Nephron progenitor cell (in vitro differentiated cells): ENCODE measurements at places on chromosomes 16 and 17.
A peak's percentile ranks its signal among the peaks of the same experiment; 100 is the strongest.

DNA sequence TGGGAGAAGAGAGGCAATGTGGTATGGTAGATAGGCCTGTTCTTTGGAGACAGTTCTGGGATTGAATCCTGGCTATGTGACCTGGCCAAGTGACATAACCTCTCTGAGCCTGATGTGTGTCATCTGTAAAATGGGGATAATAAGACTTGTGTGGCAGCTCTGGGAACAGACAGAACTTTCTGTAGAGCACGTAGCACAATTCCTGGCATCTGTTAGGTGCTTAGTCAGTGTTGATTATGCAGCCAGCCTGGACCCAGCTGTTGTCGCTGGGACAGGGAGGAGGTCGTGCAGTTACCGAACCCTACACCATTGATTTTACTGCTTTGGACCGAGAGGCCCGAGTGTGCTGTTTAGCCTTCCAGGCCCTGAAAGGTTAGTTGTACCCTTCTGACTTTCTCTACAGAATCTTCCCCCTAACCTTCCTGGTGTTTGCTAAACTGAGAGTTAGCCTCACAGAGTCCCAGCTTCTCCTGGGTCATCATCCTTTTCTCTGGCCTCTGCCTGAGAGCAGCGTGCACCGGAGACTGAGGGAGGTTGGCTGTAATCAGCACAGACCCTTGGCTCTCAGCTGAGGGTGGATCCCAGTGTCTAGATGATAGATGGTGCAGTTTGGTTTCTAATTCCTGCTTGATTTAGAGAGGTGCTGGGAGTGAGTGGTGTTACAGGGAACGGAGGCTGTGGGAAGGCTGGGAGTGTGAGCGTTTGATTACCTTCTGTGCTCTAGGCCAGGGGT is 31.9 kb downstream of the MSI2 start:
- DNase-seq = peak; percentile 54

- no peak for DNase-seq
Measured at GRCh38 chr17:55198690-55199370, 65.9 kb upstream of the HLF start.

GRCh38 chr17:27379888-27380533 is 76.2 kb upstream of the KSR1 start:
- DNase-seq = no peak

DNA sequence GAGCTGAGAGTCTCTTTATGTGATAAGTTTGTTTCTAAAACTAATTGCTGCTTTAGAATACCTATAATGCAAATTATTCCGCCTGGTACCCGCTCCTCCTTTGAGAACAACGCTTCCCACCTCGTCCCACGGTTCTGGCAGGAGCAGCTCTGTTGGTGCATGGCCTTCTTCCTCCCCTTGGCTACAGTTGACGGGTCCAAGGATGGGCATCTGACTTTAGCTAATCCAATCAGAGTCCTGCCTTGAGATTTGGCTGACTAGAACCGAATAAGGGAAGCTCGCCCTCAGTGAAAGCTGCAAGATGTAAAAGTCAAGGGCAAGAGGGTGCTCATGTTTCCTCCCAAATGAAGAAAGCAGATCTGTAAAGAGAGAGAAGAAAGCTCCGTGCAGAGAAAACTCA is 481.3 kb downstream of the SLC39A11 start:
- DNase-seq = no peak

- no peak for DNase-seq
Measured at GRCh38 chr17:19978805-19979211, 1.2 kb upstream of the AKAP10 start.

GRCh38 chr17:20216154-20216815 is 207.1 kb downstream of the SPECC1 start:
- no peak for DNase-seq

DNA sequence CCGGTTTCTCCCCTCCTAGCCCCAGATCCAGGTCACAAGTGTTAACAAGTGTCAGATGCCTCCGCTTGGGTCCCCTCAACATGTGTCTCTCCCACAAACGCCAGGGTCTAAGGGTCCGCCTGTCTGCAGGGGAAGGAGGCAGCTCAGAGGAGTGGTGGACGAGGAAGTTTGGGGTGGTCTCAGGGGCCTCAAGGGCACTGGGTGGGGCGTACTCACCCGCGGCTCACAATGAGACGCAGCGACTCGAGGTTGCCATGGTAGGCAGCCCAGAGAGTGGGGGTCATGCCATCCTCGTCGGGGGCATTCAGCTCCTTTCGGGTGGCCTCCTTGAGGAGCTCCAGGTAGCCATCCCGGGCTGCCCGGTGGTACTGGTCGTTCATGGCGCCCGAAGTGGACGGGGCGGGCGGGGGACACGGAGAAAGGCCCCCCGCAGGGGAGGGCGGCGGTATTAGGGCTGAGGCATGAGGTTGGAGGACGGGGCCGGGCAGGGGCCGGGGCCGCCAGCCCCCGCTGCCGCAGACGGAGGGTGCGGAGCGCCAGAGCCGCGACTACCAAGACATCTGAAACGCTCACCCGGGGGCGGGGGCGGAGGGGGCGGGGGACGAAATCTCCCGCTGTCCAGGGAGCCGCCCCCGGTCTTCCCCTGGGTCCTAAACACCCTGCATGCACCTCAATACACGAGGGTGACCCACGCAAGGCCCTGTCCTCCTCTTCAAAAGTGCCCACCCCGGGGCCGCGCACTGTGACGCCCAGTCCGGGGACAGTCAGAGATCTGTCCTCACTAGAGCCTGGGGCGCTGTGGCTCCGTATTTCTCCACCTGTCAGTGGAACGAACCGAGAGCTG is at the start of gene USH1G:
USH1G (minus strand) TSS at position 562 of the 844 bp plus-strand sequence; CDS start at position 380, 182 bp downstream.
- peak; percentile 51 for DNase-seq

- DNase-seq = no peak
Measured at GRCh38 chr16:55900616-55901393, 25.6 kb upstream of the CES5A start.

DNA sequence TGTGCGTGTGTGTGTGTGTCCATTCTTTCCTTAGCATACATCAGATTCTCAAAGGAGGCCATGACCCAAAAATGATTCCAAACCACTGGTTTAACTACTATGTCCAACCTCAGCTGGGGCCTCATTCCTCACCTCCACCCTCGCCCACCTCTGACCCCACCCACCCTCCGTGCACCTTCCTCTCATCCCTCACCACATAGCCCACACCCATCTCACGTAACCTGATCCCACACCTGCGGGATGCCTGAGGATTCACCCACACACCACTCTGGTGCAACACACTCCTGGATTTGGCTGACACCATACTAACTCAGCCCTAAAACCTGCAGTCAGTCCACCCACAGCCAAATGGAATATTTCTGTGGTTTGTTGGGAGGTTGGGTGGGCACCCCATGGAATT is 3.3 kb upstream of the CSNK2A2 start:
- DNase-seq = no peak

GRCh38 chr17:2855063-2855600 is 58.9 kb downstream of the RAP1GAP2 start:
- DNase-seq = no peak

GRCh38 chr17:81317961-81318605 is 23.0 kb upstream of the SLC38A10 start:
- DNase-seq = no peak

GRCh38 chr16:52254746-52255145 is 292.2 kb downstream of the TOX3 start:
- no peak for DNase-seq

DNA sequence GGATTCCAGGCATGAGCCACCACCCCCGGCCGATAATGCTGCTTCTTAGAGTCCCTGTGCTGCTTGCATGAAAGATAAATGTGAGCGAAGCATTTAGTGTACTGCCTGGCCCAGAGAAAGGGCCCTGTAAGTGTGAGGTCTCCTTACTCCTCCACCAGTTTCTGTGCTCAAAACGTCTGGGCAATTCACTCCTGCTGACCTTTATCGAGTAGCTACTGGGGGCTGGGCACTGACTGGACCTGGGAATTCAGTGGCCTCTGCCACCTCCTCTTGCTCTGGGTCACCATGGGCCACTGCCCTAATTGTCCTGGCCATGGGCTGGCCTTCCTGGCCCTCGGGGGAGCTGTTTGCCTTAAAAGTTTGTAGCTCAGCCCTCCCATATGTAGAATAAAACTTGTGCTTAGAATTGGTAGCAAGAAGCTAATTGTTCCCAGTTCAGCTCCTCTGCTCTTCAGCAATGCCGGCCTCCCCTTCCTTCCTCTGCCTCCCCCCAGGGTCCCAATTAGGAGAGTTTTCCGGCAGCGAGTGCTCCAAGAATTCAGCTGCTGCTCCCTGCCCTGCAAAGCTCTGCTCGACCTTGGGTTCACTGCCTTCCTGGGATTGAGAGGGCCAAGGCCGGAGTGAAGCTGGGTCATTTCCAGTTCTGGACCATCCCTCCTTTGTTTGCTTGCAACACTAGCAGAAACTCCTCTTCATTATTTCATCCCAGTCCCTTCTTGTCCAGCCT is 98.9 kb upstream of the CDC42EP4 start:
- peak; percentile 82 for DNase-seq

DNA sequence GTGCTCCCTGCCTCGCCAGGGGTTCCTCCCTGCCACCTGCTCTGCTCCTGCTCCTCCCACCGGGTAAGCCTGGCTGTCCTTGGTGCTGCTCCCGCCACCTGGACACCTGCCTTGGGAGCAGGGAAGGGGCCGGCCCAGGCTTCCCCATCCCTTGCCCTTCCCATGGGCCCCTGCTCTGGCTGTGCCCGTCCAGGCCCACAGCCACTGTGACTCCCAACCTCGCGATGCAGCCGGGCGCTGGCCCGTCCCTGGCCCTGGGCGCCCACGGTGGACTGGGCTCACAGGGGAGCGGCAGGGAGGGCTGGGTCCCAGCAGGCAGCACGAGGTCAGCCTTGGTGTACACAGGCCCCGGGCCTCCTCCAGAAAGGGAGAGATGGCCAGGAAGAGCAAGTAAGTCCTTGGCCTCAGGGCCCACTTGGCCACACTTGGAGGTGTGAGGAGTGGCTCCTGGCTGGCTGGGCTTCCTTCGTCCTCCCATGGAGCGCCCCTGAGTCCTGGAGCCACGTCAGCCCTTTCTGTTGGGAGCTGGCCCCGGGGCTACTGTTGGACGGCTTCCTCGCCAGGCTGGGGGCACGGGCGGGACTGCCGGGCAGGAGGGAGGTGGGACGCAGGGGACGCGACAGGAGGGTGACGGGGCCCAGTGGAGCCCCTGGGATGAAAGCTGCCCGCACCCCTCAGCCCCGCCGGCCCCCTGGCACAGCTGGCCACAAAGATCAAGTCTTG is 15.3 kb downstream of the ENGASE start:
- no peak for DNase-seq

DNA sequence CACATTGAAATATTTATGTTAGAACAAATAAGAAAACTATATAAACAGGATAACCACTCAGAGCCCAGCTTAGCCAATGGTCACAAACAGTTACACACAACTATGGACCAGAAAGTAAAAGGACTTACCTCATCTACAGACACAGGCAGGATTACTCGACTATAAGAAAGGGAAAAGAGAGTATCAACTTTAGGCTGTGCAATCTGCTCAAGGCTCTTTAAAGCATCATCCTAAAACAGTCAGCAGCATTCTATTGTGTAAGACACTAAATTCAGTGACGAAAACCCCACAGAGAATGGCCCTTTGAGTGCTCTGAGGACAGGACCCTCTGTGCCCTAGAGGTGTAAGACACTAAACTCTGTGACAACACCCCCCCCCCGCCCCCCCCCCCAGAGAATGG is 4.2 kb downstream of the PITPNA start:
- no peak for DNase-seq

- peak; percentile 40 for DNase-seq
Measured at GRCh38 chr16:27511657-27512448, 37.9 kb downstream of the GTF3C1 start.

DNA sequence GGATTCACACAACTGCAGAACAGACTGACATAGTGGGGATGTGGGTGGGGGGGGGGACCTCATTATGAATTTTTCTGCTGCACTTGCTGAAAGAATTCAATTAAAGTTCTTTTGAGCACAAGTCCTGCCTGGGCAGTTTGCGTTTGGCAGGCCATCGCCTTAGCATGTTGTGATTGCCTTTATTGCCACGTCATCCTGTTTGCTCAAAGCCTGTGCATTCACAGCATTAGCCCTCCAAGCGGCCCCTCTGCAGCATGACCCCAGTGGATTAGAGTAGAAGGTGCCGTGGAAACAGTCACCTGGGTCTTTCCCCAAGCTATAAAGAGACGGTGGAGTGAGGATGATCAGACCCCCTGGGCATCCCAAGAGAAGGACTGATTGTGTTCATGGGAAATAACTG is 17.2 kb downstream of the MSI2 start:
- no peak for DNase-seq

DNA sequence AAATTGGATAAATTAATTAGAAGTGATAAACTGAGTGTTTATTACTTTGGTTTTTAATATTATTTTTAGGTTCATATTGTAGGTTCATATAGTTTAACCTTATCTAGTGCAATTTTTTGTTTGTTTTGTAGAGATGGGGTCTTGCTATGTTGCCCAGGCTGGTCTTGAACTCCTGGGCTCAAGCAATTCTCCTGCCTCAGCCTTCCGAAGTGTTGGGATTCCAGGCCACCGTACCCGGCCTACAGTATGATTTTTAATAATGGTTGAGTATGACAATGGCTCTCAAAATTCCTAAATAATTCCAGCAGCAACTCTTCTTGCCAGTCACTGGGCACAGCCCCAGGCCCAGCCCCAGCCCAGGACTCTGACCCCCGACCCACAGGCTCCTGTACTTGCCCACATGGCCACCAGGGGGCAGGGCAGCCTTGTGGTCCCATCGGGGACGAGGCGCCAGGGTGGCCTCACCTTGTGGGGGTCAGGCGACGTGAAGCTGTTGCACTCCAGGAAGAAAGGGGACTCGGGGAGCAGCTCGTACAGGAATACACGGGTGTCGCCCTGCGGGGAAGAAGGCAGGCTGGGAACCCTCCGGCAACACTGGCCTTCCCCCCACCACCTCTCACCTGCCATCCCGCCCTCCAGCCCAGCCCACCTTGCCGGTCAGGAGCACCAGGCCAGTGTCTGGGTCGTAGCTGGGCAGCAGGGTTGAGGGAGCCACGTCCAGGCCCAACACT is 7.9 kb upstream of the PAM16 start:
- peak; percentile 91 for DNase-seq

DNA sequence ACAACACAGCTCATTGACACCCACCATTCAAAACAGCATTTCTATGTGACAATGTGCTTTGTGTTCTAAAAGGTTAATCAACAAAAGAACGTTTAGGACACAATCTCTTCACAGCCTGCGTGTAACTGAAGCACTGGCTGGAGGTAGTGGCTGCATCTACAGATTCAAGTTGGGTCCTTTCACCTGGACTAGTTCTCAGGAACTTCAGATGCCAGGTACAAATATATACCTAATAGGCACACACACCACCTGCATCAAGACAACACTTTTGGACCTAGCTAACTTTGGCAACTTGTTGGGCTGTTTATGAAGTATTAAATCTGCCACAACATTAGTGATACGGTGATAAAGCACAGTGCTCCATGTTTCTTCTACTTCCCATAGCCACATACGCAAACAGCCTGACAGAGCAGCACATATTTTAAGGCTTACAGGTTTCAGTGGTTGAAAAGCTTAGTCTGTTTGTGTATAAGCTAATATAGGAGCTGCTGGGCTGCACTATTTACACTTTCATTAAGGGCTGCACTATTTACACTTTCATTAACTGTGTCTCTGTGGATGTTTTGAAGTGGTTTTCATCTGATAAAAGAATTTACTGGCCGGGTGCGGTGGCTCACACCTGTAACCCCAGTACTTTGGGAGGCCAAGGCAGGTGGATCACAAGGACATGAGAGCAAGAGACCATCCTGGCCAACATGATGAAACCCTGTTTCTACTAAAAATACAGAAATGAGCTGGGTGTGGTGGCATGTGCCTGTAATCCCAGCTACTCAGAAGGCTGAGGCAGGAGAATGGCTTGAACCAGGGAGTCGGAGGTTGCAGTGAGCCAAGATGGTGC is 132.6 kb downstream of the PARN start:
- DNase-seq = no peak
